ENCODE measurements at places on chromosomes 5 and 9.

- DNase-seq: no peak
These were observed 43.5 kb upstream of the RASGRF2 start for GRCh38 chr5:80916676-80917075.

DNA sequence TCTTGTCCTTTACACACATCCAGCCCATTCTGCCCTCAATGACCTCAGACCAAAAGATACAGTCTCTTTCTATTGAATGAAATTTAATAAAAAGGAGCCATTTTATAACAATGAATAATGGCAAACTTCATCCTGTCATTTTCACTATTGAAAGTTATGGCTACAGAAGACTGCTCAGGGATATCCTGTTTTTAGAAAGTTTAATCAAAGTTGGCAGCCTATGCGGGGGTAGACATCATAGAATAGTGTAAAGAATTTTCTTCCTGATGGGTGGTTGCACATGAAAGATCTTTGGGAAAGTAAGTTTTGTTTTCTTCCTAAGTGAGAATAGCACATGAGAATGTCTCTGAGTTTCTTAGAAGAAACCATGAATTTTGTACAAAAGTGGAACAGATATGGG is 670.4 kb upstream of the CDH6 start:
- DNase-seq: no peak

DNA sequence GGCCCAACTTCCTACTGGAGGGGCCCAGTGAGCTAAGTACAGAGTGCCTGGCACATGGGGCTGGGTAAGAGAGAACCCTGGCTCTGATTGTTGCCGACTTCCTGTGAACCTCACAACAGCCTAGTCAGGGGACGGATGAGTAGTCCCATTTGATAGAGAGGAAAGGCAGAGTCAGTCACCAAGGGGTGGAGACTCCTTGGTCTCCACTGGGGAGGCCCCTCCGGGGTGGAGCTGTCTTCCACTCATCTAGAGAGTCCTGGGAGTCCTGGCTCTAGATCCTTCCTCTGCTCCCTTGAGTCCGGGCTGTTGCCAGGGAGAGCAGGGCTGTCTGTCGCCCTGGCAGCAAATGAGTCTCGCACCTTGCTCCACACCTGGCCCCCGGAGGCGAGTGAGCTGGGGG is 8.0 kb downstream of the GRK6 start:
- DNase-seq: peak; percentile 77

DNA sequence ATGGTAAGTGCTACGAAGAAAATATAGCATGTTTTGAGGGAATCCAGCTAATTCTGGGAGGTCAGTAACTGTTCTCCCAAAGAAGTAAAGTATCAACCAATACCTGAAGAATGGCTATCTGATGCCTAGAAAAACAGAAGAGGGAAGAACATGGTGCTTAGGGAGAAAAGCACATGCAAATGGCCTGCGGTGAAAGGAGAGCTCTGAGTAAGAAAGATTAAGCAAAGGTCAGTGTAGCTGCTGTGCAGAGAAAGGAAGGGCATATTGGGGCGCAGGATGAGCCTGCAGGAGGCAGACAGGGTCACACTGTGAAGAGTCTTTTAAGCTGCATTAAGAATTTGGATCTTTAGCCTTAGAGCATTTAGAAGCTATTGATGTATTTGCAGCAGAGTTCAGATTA is 11.0 kb downstream of the ADRB2 start:
- DNase-seq: no peak

All from CD4-positive, alpha-beta memory T cell (primary cell).